ENCODE measurements at places on chromosomes 2 and 18.

DNA sequence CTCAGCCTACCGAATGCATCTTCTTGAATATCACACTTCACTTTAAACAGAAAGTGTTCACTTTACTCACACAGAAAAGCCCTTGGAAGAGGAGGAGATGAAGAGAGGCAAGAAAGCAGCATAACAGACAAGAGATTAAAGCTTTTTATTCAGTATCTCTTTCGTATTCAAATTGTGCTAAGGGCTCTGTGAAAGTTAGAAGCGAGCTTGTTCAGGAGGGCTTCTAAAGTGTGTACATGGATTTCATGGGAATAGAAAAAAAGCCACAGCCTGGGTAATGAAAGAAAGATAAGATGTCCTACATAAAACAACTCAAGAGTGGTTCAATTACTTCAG, 531.9 kb downstream of the TMEM182 start:
- no peak for DNase-seq

DNA sequence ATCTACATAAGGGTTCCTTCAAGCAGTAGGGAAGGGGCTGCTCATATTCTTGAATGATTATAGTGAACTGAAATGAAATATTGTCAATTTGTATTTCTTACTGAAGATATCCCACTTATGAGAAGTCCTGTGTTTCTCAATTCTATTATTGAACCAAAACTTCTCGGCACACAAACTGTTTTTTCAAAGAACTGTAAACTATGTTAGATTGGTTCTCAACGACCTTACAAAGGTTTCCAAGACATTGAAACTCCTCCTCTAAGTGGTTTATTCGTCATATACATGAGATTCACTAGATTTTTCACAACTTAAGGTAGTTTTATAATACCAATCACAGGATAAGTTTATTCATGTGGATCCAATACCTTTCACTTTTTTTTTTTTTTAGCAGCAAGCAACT, 1.4 kb downstream of the CCL20 start:
- no peak for DNase-seq

GRCh38 chr2:1655461-1655860, 88.9 kb downstream of the PXDN start:
- DNase-seq: no peak

- no peak for DNase-seq
These were observed 24.5 kb downstream of the ELAC1 start for GRCh38 chr18:50992351-50992762.

- DNase-seq: no peak
These were observed 30.1 kb upstream of the GTF2A1L start for GRCh38 chr2:48587560-48587959.

GRCh38 chr2:237449193-237449881, 35.4 kb upstream of the COL6A3 start:
- no peak for DNase-seq

- no peak for DNase-seq
These were observed 109.2 kb upstream of the SESTD1 start for GRCh38 chr2:179373816-179374215.

- no peak for DNase-seq
These were observed 166.9 kb downstream of the MYO3B start for GRCh38 chr2:170344663-170345346.

DNA sequence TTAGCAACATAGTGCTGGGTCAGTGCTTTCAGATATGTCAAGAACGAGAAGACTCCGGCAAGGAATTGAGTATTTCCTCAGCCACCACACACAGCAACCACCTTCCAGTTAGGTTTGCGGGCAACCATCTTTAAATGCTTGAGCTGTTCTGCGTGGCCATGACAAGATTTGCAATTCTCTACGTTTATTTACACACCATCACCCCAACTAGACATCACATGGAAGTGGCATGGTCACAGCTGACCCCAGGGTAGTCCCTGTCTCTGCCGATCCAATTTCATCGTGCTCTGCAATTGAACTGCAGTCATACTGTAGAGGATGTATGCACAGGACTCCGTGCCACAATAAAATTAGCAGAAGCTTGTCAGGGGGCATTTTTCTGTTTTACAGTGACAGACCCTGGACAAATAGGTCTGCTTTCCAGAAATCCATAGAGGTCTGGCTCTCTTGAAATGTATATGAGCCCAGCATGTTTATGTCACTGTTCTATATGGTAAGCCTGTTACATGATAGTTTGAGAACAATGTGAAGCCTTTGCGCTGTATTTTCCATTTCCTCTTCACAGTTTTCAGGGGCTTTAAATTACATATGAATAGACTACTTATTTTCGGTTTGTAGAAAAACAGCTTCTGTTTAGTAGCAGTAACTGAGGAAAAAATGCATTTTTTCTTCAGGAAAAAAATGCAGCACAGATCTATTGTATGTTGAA, 605.2 kb downstream of the NR4A2 start:
- DNase-seq: no peak

GRCh38 chr2:20212459-20212870, 12.5 kb downstream of the SDC1 start:
- no peak for DNase-seq

- no peak for DNase-seq
These were observed 575 bp downstream of the TMEM150A start for GRCh38 chr2:85601771-85602475.

DNA sequence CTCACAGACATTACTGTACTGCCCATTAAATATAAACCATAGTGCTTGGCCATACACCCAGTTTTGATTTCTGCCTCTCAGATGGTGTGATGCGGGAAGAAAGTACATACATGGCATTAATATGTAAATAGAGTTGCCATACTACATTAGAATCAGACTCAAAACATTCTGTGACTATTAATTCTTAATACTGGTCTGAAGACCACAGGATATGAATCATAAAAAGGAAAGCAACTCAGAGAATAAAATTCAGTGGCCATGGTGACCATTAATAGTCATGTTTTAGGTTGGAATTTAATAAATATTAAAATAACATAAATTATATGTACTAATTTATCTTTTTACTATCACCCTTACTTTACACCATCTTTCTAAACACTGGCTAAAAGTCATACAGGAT, 33.0 kb upstream of the WDR75 start:
- DNase-seq: no peak

DNA sequence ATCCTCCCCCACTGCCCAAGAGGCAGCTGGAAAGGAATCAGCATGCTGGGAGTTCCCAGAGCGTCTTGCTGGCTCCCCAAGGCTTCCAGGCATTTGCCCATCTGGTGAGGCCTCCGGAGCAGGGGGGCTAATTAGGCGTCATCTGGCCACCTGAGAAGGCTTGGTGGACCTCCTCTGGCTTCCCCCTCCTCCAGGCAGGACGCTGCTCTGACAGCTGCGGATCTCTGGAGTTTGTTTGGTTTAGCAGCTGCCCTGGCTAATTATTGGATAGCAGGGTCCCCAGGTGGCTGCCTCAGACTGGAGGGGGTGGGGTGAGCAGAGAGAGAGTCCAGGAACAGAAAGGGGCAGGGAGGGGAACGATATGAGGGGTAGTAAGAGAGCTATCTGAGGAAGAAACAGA, 425.2 kb upstream of the MEX3C start:
- no peak for DNase-seq

GRCh38 chr2:144972676-144973075, 452.8 kb upstream of the ZEB2 start:
- DNase-seq: no peak

- no peak for DNase-seq
These were observed 143.6 kb upstream of the ZSWIM2 start for GRCh38 chr2:186992597-186992996.
